ENCODE measurements at places on chromosomes 6 and 20. TPM values are rescaled to one million over a fixed set of nuclear protein-coding genes. Genes with fewer than 3 reads are reported as not detected.

Gene C20orf144
- 0.26 TPM for total RNA-seq

Gene SYCP2L
- total RNA-seq, result not detected

Gene MROH8
- 1.3 TPM for total RNA-seq

Gene HLA-DRB5
- 5.1 TPM for total RNA-seq

Gene WFDC10B
- total RNA-seq, result not detected

Gene GGTLC1
- total RNA-seq, result not detected

Gene TP53INP2
- total RNA-seq, result 2.3 TPM

Gene CEBPB
- total RNA-seq, result 45.5 TPM

Gene SLC17A1
- 0.28 TPM for total RNA-seq

Gene TFAP2C
- total RNA-seq, result not detected

Gene EPM2A
- total RNA-seq, result 4.2 TPM

Gene RAD21L1
- total RNA-seq, result not detected

Gene RNF5
- 59.9 TPM for total RNA-seq

Gene MAN1A1
- 43.7 TPM for total RNA-seq

Gene APCDD1L
- not detected for total RNA-seq

Gene ADRM1
- total RNA-seq, result 183 TPM
